ENCODE measurements at places on chromosomes 5 and 9. TPM values are rescaled to one million over a fixed set of nuclear protein-coding genes. Genes with fewer than 3 reads are reported as not detected.

DNA sequence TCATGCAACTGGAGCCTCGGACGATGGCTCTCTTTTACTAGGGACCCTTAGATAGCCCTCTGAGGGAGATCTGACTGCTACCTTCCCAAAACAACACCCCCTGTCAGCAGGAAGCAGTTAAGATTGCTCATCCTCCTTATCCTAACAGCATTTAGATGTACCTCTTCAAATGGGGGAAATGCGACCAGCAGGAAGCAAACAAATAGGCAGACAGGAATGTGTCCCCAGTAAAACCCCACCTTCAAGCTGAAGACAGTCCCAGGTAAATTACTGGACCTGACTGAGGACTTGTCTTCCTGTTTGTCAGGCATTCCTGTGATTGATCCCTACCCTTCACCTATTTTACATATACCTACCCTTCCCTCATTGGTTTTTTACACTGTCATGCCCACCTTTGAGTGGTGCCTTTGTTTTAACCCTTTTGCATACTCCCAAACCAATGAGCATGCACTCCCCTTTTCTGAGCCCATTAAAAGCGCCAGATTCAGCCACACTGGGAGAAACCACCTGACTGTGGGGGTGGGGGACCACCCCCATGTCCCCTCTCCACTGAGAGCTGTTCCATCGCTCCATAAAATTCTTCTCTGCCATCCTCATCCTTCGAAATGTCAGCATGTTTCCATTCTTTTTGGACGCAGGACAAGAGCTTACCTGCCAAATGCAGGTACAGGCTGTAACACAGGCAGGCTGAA lies 954.0 kb upstream of the CDH6 start:
- DNase-seq = no peak

GRCh38 chr9:20494035-20494434 lies 128.3 kb downstream of the MLLT3 start:
- DNase-seq = no peak

GRCh38 chr9:110891760-110892159 lies 146.5 kb downstream of the LPAR1 start:
- no peak for DNase-seq

GRCh38 chr5:145489516-145489915 lies 345.6 kb downstream of the PRELID2 start:
- DNase-seq = no peak

- DNase-seq = no peak
These were observed 217.6 kb downstream of the NDUFS4 start for GRCh38 chr5:53777864-53778618.

SPATA31E1 gene
- not detected for polyA plus RNA-seq
